ENCODE measurements at places on chromosomes 3 and 15.
A peak's percentile ranks its signal among the peaks of the same experiment; 100 is the strongest.

DNA sequence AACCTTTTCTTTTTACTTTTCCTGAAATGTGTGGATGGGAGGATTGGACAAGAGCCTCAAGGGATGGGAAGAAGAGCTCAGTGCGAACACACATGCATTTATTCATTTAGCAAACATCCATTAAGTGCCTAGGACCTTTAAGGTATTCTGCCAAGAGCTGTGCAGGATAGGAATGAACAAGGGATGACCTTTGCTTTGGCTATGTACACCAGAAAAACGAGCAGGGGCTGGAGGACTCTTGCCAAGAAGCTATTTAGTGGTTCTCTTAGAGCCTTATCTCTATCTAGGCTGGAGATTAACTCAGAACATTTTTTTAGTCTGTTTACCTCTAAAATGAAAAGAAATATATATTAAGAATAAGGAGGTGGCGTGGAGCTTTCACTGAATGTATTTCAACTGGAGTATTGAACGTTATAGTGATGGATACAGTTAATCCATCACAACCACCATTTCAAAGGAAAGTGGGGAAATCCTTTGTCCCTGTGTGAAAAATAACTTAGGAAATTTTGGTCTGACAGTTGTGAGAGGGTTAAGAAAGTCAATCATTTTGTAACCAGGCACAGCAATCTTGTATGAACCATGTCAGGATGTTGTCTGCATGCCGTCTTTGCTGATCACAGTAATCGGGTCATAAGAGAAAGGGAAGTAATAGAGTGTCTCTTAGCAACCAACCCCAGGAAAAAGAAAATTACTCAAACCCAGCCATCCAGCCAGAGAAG lies 279.0 kb downstream of the LPP start:
- H3K36me3 ChIP-seq: peaks cover 20% of the 10 kb centered on the region
- no peak for DNase-seq
- H3K27me3 ChIP-seq: no peaks in the 10 kb centered on the region
- peak overlapping the region; percentile 72 for H3K27ac ChIP-seq
- H3K4me3 ChIP-seq: peak overlapping the region; percentile 63

DNA sequence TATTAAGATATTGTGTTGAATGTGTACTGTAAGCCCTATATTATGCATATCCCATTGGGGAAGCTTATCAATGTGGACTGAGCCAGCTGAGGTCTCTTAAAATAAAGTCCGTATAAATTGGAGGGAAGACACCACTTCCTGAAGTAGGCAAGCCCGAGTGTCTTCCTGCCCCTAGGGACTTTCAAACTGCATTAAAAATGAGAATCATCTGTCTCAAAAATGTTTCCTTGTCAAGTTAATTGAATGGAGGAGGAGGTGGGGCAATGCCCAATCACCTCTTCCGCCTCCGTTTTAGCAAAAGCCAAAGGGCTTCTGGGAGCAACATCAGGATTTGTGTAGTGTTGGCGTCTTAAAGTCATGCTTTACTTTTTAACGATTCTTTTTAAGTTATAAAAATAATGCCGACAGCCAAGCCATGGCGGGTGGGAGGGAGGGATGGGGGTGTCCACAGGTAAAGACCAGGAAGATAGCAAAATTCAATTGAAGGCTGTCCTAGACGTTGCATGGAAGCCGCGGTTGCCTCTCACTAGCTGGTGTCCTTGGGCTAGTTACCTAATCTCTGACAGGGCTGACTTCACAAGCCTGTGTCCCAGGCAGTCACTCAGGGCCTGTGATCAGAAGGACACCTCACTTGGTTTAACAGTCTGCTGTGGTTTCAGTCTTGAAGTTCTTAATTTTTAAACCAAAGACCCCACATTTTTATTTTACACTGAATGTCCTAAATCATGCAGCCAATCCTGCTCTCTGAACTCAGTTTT lies 524.9 kb upstream of the PROK2 start:
- DNase-seq: no peak
- peak overlapping the region; percentile 71 for H3K27ac ChIP-seq
- H3K4me3 ChIP-seq: no peak overlapping the region
- H3K27me3 ChIP-seq: no peaks in the 10 kb centered on the region

GRCh38 chr15:38129531-38130204 lies 123.0 kb upstream of the SPRED1 start:
- no peak overlapping the region for H3K27ac ChIP-seq
- no peaks in the 10 kb centered on the region for H3K36me3 ChIP-seq
- peaks cover 30% of the 10 kb centered on the region for H3K27me3 ChIP-seq
- DNase-seq: peak; percentile 13

GRCh38 chr3:16085884-16086608 lies 88.4 kb upstream of the GALNT15 start:
- H3K27ac ChIP-seq: no peak overlapping the region
- H3K4me3 ChIP-seq: no peak overlapping the region
- DNase-seq: no peak
- peaks cover 2% of the 10 kb centered on the region for H3K36me3 ChIP-seq
- H3K27me3 ChIP-seq: peaks cover under 1% of the 10 kb centered on the region
- no peaks in the 10 kb centered on the region for H3K4me1 ChIP-seq

DNA sequence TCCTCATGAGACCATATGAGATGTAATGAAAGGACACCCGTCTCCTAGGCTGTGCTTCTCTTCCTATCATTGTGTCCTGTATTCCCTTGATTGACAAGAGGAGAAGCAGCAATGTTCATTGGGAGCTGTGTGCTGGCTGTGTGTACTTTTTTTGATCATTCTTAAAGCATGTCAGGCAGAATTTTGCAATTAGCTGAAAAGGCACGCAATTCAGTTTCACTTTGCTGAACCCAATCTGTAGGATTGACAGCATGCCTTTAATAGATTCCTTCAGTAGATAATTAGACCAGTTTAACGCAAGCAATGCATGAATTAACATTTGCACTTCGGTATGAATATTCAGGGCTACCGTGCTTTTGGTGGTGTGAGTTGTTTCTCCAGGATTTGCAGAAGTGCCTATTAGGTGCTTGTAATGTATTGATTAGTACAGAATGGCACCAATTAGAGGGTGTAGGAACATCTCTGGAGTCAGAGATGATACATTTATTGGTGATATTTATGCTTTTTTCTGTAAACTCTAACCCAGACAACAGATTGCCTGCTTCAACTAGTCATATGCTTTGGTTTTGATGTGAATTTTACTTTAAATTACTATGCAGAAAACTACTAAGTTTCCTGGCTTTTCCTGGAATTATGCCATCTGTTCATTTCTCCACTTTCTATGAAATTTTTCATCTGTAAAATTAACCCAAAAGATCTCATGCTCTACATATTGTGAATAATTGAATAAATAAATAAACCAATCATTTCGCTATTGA lies 114.3 kb downstream of the NSUN3 start:
- no peak overlapping the region for H3K27ac ChIP-seq
- H3K27me3 ChIP-seq: peaks cover 8% of the 10 kb centered on the region
- H3K36me3 ChIP-seq: no peaks in the 10 kb centered on the region
- DNase-seq: no peak
- no peak overlapping the region for H3K4me3 ChIP-seq
- no peaks in the 10 kb centered on the region for H3K4me1 ChIP-seq

DNA sequence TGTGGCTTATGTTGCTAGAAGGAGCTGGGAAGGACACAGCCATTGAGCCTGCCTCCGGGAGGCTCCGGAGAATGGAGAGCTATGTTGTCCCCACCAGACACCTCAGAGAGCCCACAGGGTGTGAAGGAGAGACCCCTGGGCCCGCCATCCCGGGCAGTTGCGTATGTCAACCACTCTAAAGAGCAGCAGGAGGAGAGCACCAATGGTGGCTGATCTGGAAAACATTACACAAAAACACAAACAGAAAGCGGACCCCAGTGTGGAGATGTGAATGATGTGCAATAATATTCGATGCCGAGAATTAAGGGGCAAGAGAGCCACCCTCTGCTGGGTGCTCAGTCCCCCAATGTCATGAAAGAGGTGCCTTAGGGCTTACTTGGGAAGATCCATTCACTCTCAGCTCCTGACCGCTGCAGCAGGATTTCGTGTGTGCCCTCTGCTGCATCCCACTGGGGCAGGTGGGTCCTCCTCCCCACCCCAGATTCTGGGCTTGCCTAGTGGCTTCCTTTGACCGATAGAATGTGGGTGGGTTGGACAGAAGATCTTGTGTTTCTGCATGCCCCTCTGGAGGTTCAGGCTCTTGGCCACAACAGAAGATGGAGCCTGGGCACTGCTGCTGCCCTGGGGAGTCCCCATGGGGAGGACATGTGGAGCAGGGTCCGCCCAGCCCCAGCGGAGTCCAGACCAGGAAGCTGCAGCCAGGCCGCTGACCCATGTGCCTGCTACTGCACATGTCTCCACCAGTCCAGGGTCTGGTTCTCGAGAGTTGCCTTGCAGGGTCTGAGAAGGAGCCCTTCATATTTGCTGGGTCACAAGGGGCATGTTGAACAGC lies 245.3 kb downstream of the OCA2 start:
- no peak overlapping the region for H3K27ac ChIP-seq
- no peak overlapping the region for H3K4me3 ChIP-seq
- H3K27me3 ChIP-seq: peaks cover 2% of the 10 kb centered on the region

- H3K27ac ChIP-seq: peak overlapping the region; percentile 85
- H3K27me3 ChIP-seq: no peaks in the 10 kb centered on the region
- no peak overlapping the region for H3K4me3 ChIP-seq
- H3K4me1 ChIP-seq: peaks cover 94% of the 10 kb centered on the region
- no peak for DNase-seq
- H3K36me3 ChIP-seq: peaks cover 30% of the 10 kb centered on the region
Measured at GRCh38 chr3:71413572-71413971, 170.0 kb downstream of the FOXP1 start.

- no peak overlapping the region for H3K27ac ChIP-seq
- H3K4me3 ChIP-seq: no peak overlapping the region
- DNase-seq: no peak
- H3K4me1 ChIP-seq: no peaks in the 10 kb centered on the region
Measured at GRCh38 chr3:180743813-180744590, 64.7 kb upstream of the CCDC39 start.

- peaks cover 22% of the 10 kb centered on the region for H3K4me1 ChIP-seq
- H3K27ac ChIP-seq: no peak overlapping the region
- H3K36me3 ChIP-seq: no peaks in the 10 kb centered on the region
- H3K4me3 ChIP-seq: no peak overlapping the region
- DNase-seq: no peak
Measured at GRCh38 chr3:42067326-42067725, 23.8 kb upstream of the TRAK1 start.

GRCh38 chr15:73711526-73711925 lies 27.3 kb downstream of the CD276 start:
- no peak for DNase-seq
- H3K27ac ChIP-seq: no peak overlapping the region
- H3K27me3 ChIP-seq: peaks cover 14% of the 10 kb centered on the region
- no peak overlapping the region for H3K4me3 ChIP-seq
- H3K4me1 ChIP-seq: no peaks in the 10 kb centered on the region

DNA sequence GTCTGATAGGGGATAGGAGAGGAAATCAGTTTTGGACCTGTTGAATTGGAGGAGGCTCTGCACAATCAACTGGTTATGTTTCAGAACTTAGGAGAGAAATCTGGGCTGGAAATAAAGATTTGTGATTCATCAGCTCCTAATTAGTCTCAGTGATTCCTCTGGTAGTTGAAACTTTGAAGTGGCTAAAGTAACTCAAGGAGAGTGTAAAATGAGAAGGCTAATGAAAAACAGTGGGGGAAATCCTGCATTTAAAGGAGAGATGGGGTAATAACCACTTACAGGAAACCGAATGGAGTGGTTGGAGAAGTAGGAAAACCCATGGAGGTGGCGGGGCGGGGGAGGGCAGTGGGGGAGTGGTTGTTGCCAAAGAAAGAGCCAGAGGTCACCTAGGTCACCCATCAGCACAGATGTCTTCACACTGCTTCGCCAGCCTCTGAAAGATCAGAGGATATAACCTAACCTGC lies 32.6 kb downstream of the MAP2K5 start:
- no peak overlapping the region for H3K4me3 ChIP-seq
- H3K27ac ChIP-seq: peak overlapping the region; percentile 29
- H3K27me3 ChIP-seq: no peaks in the 10 kb centered on the region
- peaks cover 4% of the 10 kb centered on the region for H3K4me1 ChIP-seq
- H3K36me3 ChIP-seq: peaks cover 4% of the 10 kb centered on the region

GRCh38 chr3:1135194-1135593 lies 42.4 kb downstream of the CNTN6 start:
- H3K4me1 ChIP-seq: no peaks in the 10 kb centered on the region
- no peak for DNase-seq
- H3K27me3 ChIP-seq: no peaks in the 10 kb centered on the region
- H3K4me3 ChIP-seq: no peak overlapping the region
- no peaks in the 10 kb centered on the region for H3K36me3 ChIP-seq
- no peak overlapping the region for H3K27ac ChIP-seq

DNA sequence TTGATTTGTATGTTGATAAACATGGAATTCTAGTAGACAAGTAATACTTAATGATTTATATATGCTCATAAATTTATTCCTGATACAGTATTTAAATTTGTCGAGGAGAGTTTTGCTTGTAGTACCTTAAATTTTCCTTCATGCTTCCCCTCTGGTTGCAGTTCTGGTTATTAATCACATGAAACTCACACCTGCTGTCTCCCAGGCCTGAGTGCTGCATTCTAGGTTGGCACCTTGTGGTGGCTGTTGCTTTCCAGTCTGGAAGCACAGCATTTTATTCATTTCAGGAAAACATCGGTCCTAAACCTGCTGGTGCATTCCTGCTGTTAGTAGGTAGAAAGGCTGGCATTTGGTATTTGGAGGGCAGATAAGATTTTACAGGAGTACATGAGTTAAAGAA lies 44.9 kb downstream of the ATP1B3 start:
- no peak overlapping the region for H3K27ac ChIP-seq
- peaks cover 27% of the 10 kb centered on the region for H3K36me3 ChIP-seq
- no peaks in the 10 kb centered on the region for H3K27me3 ChIP-seq
- no peak for DNase-seq
- H3K4me3 ChIP-seq: no peak overlapping the region

GRCh38 chr3:152909180-152909883 lies 74.4 kb downstream of the P2RY1 start:
- H3K27ac ChIP-seq: no peak overlapping the region
- DNase-seq: no peak

GRCh38 chr3:48423241-48423882 lies 6.5 kb downstream of the PLXNB1 start:
- H3K4me1 ChIP-seq: no peaks in the 10 kb centered on the region
- no peak for DNase-seq
- H3K27ac ChIP-seq: no peak overlapping the region
- H3K36me3 ChIP-seq: no peaks in the 10 kb centered on the region

- DNase-seq: no peak
- H3K4me3 ChIP-seq: no peak overlapping the region
- no peaks in the 10 kb centered on the region for H3K4me1 ChIP-seq
Measured at GRCh38 chr3:7576071-7576470, 715.2 kb downstream of the GRM7 start.

- no peak overlapping the region for H3K4me3 ChIP-seq
- no peaks in the 10 kb centered on the region for H3K27me3 ChIP-seq
- no peaks in the 10 kb centered on the region for H3K4me1 ChIP-seq
Measured at GRCh38 chr3:21487520-21487919, 263.5 kb downstream of the ZNF385D start.

Data from activated naive CD8-positive, alpha-beta T cell treated with anti-CD3 and anti-CD28 coated beads for 36 hours (primary cell).